ENCODE measurements at places on chromosomes 2 and 18. TPM values are rescaled to one million over a fixed set of nuclear protein-coding genes. Genes with fewer than 3 reads are reported as not detected.

DNA sequence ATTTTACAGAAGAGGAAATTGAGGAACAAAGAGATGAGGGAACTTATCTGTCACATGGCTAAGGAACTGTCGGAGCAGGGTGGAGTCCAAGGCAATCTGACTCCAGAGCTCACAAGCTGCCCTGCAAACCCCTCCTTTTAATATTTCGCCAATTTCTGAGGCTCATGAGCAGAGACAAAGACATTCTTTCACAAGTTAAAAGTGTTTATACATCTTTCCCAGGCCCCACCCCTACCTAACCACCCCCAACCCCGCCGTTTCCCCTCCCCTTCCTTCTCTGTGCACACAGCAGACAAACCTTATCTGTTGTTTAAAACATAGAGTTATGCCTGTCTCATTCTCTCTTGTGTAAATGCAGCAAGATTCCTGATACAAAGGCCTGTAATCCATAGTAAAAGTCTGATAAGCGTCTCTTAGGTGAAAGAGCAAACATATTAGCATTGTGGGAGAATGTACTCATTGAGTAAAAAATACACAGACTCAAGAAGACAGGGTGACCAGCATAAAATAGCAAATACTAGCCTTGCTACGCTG lies 44.3 kb downstream of the EPHA4 start:
- H3K27me3 ChIP-seq = no peaks in the 10 kb centered on the region
- H3K4me1 ChIP-seq = peaks cover 33% of the 10 kb centered on the region
- no peaks in the 10 kb centered on the region for H3K36me3 ChIP-seq
- no peak overlapping the region for H3K4me3 ChIP-seq
- peak overlapping the region; percentile 65 for H3K27ac ChIP-seq

- peaks cover 58% of the 10 kb centered on the region for H3K36me3 ChIP-seq
- H3K27ac ChIP-seq = no peak overlapping the region
- no peaks in the 10 kb centered on the region for H3K27me3 ChIP-seq
- H3K4me1 ChIP-seq = no peaks in the 10 kb centered on the region
- no peak for DNase-seq
These were observed 64.7 kb downstream of the STK25 start for GRCh38 chr2:241443486-241444223.

- no peak overlapping the region for H3K27ac ChIP-seq
- peak; percentile 30 for DNase-seq
- H3K4me1 ChIP-seq = no peaks in the 10 kb centered on the region
- no peak overlapping the region for H3K4me3 ChIP-seq
- no peaks in the 10 kb centered on the region for H3K27me3 ChIP-seq
- H3K36me3 ChIP-seq = no peaks in the 10 kb centered on the region
These were observed 97.4 kb downstream of the RHOB start for GRCh38 chr2:20544153-20544747.

The IL18R1 gene
- total RNA-seq = 26.5 TPM

The COBLL1 gene
- total RNA-seq = 95.3 TPM

Measured in upper lobe of right lung (tissue), 1 donor.